ENCODE measurements at places on chromosomes 16 and 17.

DNA sequence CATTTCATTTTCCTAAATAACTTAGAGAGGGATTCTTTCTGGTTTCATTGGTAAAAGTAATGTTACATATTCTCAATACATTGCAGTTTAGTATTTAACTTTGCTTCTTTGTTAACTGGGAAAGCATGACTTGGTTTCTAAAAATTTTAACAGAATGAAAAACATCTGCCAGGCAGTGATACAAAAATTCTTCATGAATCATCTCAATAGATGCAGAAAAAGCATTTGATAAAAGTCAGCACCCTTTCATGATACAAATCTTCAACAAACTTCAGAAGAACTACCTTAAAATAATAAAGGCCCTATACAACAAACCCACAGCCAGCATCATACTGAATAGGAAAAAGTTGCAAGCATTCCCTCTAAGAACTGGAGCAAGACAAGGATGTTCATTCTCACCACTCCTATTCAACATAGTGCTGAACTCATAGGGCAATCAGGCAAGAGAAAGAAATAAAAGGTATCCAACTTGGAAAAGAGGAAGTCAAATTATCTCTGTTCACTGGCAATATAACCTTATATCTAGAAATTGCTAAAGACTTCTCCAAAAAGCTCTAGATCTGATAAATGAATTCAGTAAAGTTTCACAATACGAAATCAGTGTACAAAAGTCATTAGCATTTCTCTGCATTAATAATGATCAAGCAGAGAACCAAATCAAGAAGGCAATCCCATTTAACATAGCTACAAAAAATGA is 50.4 kb downstream of the SLFN5 start:
- no peak for DNase-seq

- no peak for DNase-seq
These were observed 94.0 kb upstream of the SALL1 start for GRCh38 chr16:51244887-51245657.

DNA sequence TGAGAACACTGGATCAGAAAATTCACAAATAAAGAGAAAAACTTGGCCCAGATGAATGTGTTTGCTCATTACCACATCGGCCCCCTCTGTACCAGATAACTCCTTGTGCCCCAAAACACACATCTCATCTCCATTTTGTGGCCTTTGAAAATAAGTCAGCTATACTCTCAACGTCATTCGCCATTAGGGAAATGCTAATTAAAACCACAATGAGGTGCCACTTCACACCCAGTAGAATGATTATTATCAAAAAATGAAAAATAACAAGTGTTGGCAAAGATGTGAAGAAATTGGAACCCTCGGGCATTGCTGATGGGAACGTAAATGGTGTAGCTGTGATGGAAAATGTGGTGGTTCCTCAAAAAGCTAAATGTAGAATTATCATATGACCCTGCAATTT is 34.6 kb upstream of the AKTIP start:
- DNase-seq, result no peak

- no peak for DNase-seq
These were observed 42.0 kb upstream of the KCNJ2 start for GRCh38 chr17:70127221-70127873.

GRCh38 chr16:79519448-79519847 is 81.1 kb downstream of the MAF start:
- no peak for DNase-seq

DNA sequence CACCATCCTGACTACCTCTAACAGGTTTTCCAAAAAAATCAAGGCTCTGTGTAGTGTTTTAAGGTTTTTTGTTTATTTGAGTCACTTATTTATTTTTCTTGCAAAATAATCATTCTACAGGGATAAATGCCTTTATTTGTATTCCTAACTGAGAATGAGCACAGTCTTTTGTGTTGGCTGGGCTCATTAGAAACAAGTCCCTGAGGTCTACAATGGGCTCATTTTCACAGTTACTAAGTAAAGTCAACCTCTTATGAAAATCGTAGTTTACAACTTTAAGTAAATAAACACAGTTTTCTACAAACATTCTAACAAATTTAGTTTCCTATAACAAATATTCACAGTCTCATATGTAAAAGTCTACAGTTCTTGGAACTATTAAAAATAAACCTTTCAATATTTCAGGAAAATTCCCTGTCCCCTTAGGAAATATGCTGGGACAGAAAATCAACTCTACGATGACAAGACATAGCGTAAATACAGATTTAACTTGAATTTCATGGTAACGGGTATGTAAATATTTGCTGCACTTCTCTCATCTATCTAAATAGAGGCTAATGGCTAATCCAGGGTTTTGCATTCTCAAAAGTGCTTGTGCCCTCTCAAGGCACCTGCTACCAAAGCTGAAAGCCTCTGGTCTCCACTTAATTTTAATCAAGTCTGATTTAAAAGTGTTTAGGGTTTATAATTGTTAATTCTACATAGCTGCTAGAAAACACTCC is 31.5 kb upstream of the CDH5 start:
- DNase-seq, result no peak

GRCh38 chr17:77326636-77327035 is 185.9 kb downstream of the SEC14L1 start:
- DNase-seq, result no peak

- DNase-seq, result peak; percentile 65
These were observed at the start of gene ASPHD1 for GRCh38 chr16:29900102-29900887. ASPHD1 (plus strand) TSS chr16:29900488; CDS start chr16:29900972, 484 bp downstream.

DNA sequence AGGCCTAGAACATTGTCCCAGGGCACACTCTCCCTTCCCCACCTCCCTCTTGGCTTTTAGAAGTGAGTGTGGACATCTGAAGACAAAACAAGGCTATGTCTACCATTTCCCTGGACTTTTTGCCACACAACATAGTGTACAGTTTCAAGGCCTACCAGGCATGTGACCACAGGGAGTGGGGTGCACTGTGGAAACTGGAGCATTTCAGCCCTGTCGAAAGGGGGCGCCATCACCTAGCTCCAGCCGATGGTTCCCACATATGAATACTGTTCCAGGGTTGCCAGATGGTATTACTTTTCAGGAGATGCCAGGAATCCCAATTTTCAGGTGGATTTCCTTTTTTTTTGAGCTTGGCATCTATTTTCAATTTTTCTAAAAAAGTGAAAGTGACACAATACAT is 140.7 kb downstream of the KATNIP start:
- DNase-seq, result no peak

DNA sequence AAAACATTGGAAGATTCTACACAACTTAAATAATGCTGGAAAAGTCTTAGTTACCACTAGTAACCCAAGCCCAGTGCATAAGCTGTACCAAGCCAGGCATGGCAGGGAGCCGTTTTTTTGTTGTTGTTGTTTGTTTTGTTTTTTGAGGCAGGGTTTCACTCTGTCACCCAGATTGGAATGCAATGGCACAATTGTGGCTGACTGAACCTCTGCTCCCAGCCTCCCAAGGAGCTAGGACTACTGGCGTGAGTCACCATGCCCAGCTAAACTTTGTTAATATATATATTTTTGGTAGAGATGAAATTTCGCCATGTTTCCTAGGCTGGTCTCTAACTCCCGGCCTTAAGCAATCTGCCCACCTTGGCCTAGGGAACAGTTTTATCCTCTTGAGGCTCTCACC is 564 bp upstream of the TMIGD1 start:
- no peak for DNase-seq

- DNase-seq, result no peak
These were observed 36.6 kb downstream of the ANKRD11 start for GRCh38 chr16:89453501-89454321.

- no peak for DNase-seq
These were observed 46.1 kb downstream of the CYTH1 start for GRCh38 chr17:78735832-78736525.

- no peak for DNase-seq
These were observed 85.8 kb downstream of the MRM3 start for GRCh38 chr17:867896-868489.

GRCh38 chr17:81867170-81867990 is 3.8 kb downstream of the ARHGDIA start:
- DNase-seq, result no peak

DNA sequence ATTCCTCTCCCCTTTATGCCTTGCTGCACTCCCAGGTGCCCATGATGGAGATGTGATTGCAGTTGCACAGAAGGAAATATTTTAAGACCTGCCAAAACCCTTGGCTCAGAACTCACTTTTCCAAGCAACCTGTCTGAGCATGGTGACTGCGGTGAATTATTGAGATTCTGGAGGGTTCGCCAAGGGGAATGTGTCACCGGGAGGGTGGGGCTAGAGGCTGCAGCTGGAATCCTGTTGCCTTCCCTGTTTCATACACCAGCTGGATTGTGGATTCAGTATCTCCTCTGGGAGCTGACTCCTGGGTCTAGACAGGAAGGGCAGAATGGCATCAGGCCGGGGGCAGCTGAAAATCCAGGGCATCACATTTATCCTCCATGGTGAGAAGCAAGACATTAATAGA is 527.2 kb downstream of the TMEM114 start:
- DNase-seq, result no peak

DNA sequence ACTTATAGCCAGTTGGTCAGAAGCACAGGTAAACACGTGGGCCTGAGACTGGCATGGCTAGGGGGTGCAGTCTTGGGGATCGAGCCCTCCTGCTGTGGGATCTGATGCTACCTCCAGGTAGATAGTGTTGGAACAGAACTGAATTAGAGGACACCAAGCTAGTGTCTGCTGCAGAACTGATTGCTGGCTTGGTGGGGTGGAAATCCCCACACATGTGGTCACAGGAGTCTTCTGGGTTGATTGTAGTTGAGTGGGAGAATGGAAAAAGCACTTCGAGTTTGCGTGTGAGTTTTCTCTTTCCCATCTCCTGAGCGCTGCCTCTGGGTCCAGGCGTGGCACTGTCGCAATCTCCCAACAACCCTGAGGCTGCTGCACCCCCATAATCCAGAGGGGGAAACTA is 8.0 kb upstream of the SPATA32 start:
- DNase-seq, result no peak

DNA sequence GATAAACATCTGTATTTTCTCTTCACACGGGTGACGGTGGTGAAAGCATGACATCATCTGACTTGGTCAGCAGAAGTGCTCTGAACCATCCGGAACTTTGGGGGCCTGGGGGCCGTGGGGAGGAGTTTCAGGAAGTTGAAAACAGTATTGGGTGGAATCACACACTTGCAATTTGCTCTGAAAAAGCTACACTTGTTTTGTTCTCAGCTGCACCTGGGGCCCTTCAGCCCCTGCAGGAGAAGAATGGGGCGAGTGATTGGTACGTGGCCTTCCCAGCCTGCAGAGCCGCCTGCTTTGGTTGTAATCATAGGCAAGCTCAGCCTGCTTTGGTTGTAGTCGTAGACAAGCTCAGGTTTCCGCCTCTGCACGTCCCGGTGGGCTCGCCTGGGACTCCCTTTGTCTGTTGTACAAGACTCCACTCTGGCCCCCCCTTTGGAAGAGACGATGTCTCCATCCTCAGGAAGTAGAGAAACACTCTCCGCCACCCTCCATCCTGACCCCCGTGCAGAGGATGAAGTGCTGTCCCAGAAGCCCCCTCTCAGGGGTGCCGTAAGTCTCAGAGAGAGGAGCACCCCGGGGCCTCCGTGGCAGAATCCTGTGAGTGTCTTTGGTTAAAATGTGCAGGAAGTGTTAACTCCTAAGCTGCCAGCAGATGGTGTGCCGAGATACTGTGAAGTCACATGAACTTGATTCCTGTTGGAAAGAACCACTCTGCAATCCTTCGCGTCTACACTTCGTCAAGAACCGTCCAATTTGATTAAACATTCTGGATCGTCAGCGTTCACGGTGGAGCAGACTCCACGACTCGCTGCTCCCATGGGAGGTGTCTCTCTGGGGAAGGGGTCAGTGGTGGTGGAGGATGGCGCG is 5.4 kb downstream of the BANP start:
- DNase-seq, result peak; percentile 52

DNA sequence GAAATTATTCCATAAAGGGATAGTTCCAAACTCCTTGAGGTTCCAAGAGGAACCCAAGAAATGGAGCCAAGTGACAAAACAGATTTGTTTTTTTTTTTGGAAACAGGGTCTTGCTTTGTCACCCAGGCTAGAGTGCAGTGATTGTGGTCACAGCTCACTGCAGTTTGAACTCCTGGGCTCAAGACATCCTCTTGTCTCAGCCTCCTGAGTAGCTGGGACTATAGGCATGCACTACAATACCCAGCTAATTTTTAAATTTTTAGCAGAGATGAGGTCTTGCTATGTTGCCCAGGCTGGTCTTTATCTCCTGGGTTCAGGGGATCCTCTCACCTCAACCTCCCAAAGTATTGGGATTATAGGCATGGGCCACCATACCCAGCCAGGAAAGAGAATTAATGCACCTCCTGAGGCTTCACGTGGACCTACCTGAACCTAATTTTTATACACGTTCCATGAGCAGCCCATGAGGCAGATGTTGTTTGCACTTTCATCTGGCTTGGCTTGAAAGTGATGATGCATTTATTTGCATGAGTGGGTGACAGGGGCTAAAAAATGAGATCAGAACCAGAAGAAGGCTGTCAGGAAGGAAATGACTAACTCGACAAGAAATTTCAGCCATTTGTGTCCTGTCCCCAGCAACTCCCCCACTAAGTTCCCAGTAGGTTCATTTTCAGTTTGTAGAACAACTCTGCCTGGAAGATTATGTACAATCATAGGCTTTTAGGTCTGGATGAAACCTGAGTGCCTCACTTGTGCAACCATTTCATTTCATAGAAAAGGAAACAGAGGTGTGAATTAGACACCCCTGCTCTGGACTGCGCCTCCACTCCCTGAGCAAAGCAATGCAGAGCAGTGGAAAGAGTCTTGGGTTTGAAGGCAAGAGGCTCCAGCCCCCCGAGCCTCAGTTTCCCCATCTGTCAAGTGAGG is 10.3 kb upstream of the IRF8 start:
- DNase-seq, result no peak

DNA sequence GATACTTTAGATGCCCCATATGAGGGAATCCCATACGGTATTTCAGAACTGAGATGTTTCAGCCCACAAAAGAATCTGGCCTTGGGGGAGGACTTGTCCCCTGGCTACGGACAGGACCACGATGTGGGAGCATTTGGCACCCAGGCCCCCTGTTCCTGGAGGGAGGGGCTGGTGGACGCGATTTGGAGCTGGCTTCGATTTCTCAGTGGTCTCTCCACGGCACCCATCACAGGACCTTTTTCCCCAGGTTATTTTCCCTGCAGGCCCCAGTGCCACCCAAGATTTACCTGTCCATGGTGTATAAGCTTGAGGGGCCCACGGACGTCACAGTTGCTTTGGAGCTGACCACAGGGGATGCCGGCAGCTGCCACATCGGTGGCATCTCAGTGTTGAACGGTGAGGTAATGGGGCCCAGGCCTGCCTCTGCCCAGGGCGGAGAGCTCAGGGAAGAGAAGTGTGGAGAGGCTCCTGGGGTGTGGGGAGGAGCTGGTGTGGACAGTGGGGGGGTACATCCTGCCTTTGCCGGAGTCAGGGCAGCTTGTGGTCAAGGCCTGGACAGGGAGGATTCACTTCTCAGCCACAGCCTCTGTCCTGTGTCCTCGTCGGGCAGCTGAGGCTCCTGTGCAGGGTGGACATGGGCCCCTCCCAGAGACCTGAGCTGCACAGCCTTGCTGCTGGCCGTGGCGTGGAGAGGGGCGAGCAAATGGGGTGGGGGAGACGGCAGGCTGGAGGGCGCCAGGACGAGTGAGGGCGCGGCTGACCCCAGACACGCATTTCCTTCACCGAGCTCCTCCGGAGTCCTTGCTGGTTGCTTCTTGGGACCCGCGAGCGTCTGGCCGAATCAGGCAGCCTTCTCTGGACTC is 9.9 kb downstream of the ENGASE start:
- DNase-seq, result no peak

GRCh38 chr17:48336986-48337385 is 93.0 kb downstream of the SKAP1 start:
- DNase-seq, result no peak

GRCh38 chr17:82858376-82859126 is 18.7 kb upstream of the ZNF750 start:
- no peak for DNase-seq

- no peak for DNase-seq
These were observed 75.5 kb downstream of the MYH10 start for GRCh38 chr17:8555062-8555461.
